ENCODE measurements at places on chromosomes 11 and 22. TPM values are rescaled to one million over a fixed set of nuclear protein-coding genes. Genes with fewer than 3 reads are reported as not detected.
A peak's percentile ranks its signal among the peaks of the same experiment; 100 is the strongest.

DNA sequence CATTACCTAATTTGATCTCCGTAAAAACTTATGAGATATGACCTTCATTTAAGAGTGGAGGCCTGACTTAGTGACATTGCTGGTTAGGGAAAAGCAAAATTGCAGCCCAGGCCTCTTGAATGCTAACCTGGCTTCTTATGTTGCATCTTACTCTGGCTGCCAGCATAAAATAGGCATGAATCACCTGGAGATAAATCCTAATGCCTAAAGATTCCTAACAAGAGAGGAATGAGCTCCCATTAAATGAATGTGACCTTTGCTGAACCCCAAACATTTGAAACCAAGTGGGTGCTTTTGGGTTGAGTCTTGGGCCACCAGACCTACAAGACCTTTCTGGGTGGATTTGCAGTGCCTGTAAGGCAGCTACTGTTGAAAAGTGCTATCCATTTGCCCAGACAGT lies 1145.6 kb upstream of the TENM4 start:
- no peak overlapping the region for H3K27ac ChIP-seq
- no peak for DNase-seq

DNA sequence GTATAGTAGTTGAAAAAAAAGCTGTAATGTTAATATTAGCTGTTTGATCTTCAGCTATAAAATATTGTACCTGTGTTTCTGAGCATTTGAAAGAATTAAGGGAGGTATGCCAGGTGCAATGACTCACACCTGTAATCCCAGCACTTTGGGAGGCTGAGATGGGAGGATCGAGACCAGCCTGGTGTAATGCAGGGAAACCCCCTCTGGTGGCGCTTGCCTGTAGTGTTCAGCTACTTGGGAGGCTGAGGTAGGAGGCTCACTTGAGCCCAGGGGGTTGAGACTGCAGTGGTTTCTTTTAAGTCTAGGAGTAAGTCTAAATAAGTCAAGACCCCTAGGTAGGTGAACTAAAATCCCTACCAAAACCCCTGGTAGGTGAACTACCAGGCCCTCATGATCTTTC lies 37.1 kb downstream of the TAF1D start:
- H3K4me3 ChIP-seq, result no peak overlapping the region
- H3K27me3 ChIP-seq, result no peaks in the 10 kb centered on the region
- H3K27ac ChIP-seq, result no peak overlapping the region

- no peak overlapping the region for H3K4me3 ChIP-seq
- H3K27ac ChIP-seq, result no peak overlapping the region
- no peaks in the 10 kb centered on the region for H3K36me3 ChIP-seq
- peaks cover 4% of the 10 kb centered on the region for H3K4me1 ChIP-seq
- H3K27me3 ChIP-seq, result no peaks in the 10 kb centered on the region
Measured at GRCh38 chr11:33633251-33634003, 67.2 kb downstream of the C11orf91 start.

- H3K36me3 ChIP-seq, result no peaks in the 10 kb centered on the region
- no peak overlapping the region for H3K4me3 ChIP-seq
- H3K27ac ChIP-seq, result no peak overlapping the region
- no peaks in the 10 kb centered on the region for H3K27me3 ChIP-seq
- H3K4me1 ChIP-seq, result peaks cover 17% of the 10 kb centered on the region
- DNase-seq, result no peak
Measured at GRCh38 chr11:1304380-1304779, 5.1 kb downstream of the TOLLIP start.

Gene KLHDC7B
- polyA plus RNA-seq, result 0.72 TPM

- no peak overlapping the region for H3K27ac ChIP-seq
- no peak overlapping the region for H3K4me3 ChIP-seq
- no peak for DNase-seq
- no peaks in the 10 kb centered on the region for H3K4me1 ChIP-seq
- no peaks in the 10 kb centered on the region for H3K36me3 ChIP-seq
- no peaks in the 10 kb centered on the region for H3K27me3 ChIP-seq
Measured at GRCh38 chr22:39688186-39688785, 117.7 kb downstream of the CACNA1I start.

GRCh38 chr11:132907651-132908413 lies 624.5 kb downstream of the OPCML start:
- no peak overlapping the region for H3K4me3 ChIP-seq
- no peaks in the 10 kb centered on the region for H3K4me1 ChIP-seq
- no peak for DNase-seq
- H3K36me3 ChIP-seq, result no peaks in the 10 kb centered on the region

DNA sequence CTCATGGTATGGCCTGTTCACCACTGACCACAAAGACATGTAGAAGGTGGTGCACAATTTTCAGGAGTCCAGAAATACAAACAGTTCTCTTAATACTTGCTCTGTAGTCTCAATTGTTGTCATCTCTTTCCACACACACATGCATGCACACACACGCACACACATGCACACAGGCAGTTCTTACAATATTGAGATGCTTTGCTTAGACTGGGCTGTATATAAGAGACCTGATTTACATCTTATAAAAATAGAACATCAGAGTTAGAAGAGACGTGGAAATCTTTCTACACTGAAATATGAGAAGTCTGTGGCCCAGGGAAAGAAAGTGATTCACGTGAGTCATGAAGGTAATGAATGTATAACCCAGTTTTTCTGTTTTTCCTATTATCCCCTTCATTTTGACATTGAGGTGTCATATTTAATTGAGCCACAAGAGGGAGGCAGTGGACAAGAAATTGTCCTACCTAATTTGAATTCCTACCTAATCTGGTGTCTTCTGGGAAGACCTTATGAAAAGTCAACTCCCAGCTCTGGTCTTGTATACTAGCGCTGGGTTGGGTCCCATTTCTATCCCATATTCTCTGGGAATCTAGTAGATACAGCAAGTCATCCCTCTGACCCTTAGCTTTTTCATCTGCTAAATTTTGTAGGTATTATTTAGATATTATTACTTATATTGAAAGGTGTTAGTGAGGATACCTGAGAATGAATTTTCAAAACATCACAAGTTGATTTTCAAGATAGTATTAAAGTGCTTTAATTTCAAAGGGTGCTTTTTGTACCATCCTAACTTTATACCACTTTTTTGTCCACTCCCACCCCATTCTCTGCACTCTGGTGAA lies 14.9 kb upstream of the MS4A4A start:
- no peaks in the 10 kb centered on the region for H3K27me3 ChIP-seq
- no peaks in the 10 kb centered on the region for H3K36me3 ChIP-seq
- peak; percentile 44 for DNase-seq
- no peaks in the 10 kb centered on the region for H3K4me1 ChIP-seq
- H3K27ac ChIP-seq, result no peak overlapping the region

- no peaks in the 10 kb centered on the region for H3K27me3 ChIP-seq
- no peaks in the 10 kb centered on the region for H3K4me1 ChIP-seq
- H3K36me3 ChIP-seq, result no peaks in the 10 kb centered on the region
- DNase-seq, result no peak
Measured at GRCh38 chr11:103257360-103257759, 148.1 kb downstream of the DYNC2H1 start.

Gene ARHGAP20
- polyA plus RNA-seq, result not detected
